ENCODE measurements at places on chromosomes 5 and 9.

DNA sequence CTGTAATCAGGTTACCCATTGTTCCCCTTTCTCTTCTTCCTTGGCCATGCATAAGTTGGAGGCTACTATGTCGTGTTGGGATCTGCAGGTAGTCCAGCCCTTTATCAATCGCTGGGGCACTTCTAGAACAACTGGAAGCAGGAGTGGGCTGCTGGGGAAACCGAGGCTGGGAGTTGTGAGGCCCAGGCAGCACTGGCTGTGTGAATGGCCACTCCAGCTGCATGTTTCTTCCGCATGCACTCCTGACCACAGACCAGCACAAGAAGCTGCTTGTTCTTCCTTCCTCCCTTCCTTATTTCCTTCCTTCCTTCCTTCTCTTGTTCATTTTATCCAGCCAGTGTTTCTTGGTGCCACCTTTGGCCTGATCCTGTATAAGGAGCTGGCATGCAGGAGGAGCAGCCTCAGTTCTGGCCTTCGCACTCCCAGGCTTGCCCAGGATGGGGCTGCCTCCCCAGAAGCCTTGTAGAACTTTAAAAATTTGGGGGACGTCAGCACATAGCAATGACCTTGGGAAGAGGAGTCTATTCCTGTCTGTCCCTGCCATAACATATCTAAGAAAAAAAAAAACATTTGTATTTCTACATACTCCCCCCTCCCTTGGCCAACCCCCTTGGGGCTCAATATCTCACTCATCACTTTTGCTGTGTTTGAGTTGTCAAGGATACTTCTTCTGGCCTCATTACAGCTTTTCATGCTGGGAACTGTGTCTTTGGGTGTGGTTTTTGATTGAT lies 20.8 kb upstream of the CXCL14 start:
- DNase-seq = no peak

DNA sequence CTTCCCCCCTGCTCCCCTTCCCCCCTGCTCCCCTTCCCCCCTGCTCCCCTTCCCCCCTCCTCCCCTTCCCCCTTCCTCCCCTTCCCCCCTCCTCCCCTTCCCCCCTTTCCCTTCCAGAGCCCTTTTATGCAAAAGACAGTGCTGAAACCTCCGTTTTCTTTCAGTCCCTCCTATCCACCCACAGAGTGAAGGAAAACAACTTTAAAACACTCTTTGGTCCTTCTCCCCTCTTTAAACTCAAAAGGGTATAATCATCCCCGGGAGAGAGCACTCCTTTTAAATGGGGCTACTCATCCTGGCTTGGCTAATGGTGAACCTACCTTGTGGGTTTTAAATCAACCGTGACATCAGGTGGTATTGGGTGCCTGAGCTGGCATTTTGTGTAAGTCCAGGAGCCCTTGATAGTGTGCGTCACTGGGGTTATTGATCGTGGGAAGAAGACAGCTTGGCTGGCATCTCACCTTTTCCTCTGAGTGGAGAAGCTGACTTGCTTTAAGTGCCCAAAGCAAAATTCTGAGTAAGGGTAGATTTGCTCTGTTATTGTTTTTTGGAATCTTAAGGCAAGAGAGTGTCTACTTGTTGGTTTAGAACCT lies 2.7 kb downstream of the LARP1 start:
- DNase-seq = no peak

DNA sequence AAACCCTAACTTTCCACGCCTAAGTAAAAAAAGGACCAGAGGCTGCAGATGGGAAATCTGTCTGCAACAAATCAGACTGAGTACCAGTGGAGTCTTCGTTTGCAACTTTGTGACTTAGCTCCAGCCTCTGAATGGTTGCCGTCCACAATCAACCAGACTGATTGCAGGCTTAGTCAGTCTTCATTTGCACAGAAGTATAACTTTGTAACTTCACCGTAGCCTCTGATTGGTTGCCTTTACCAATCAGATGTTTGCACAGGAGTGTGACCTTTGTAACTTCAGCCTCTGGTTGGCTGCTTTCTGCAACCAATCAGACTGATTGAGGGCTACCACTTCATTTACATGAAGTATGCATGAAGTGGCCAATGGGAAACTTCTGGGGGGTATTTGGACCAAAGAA lies 53.7 kb downstream of the TGFBR1 start:
- no peak for DNase-seq

DNA sequence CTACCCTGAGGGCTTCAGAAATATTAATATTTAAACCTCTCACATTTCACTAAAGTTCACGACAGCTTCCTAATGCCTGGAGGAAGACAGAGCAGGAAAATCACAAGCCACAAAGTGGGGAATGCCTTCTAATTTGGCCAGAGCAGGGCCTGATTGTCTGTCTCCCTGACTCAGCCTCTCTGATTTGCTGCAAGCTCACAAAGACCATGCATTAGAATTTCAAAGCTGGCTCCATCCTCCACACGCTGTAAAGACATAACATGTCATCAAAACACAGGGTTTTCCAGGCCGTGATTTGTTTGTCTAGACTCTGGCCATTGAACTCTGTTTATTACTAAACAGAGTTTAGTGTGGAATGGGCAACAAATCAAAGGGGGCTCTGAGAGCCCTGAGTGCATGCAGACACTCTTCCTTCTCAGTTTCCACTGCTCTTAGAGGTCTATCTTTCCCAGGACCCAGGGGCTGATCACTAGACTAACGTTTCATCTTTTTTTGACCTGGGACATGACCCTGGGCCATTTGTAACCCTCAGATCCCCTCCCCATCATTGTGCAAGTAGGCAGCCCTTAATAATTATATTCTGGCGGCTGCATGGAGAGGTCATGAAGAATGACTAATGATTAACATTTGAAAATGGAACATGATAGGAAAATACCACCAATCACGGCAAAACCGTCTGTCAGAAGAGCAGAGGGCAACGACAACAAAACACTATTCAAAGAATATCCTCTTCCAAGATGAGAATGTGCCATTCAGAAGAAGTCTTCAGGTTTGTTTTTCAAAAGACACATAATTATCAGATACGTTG lies 140.2 kb downstream of the ENC1 start:
- DNase-seq = no peak

GRCh38 chr9:35277171-35277520 lies 115.3 kb downstream of the UNC13B start:
- no peak for DNase-seq

GRCh38 chr9:99744132-99744531 lies 77.6 kb upstream of the NR4A3 start:
- DNase-seq = no peak

- DNase-seq = no peak
Observed at GRCh38 chr9:83570359-83570758, 32.2 kb upstream of the FRMD3 start.

- peak; percentile 33 for DNase-seq
Observed at GRCh38 chr5:154273028-154273617, 82.6 kb downstream of the GALNT10 start.

DNA sequence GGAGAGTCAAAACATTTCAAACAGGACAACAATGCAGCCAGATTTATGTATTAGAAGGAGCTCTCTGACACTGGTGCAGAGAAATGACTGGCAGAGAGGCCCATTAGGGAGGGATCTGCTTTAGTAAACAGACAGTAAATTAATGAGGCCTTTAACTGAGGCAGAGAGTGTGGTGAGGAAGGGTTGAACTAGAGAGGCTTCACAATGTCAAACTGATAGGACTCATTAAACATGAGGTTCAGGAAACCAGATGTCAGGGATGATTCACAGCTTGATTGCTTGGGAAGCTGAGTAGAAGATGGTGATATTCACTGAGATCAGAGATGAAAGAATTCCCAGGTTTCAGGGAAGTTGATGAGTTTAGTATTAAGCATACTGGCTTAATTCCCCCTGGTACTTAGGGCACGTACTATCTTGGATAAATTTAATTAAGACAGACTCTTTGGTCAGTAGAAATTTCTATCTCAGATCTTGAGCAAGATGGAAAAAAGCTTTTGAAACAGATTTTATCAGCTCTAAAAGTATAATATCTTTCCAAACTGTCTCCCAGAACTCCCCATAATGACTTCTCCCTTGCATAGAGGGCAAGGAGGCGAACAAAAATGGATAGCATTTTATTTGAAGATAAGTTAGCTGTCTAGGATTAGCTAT lies 8.6 kb upstream of the MUSK start:
- no peak for DNase-seq

DNA sequence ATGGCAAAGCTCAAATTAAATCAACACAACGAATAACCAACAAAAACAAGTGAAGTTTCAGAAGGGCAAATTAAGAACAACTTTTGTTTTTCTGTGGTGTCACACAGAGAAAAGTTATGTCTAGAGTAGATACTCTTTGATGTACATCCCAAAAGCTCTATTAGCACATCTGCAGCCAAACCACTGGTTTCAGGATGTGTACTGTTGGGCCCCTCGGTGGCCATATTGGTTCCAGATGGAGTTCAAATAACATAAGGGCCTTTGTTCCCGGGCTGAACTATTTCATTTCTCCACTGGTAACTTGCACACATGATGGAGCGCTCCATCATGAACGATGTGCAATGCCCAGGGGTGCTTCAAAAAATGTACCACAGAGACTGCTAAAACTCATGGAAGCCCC lies 126.1 kb downstream of the SEMA5A start:
- DNase-seq = no peak

- no peak for DNase-seq
Observed at GRCh38 chr5:21581508-21581907, 1271.6 kb downstream of the CDH12 start.

DNA sequence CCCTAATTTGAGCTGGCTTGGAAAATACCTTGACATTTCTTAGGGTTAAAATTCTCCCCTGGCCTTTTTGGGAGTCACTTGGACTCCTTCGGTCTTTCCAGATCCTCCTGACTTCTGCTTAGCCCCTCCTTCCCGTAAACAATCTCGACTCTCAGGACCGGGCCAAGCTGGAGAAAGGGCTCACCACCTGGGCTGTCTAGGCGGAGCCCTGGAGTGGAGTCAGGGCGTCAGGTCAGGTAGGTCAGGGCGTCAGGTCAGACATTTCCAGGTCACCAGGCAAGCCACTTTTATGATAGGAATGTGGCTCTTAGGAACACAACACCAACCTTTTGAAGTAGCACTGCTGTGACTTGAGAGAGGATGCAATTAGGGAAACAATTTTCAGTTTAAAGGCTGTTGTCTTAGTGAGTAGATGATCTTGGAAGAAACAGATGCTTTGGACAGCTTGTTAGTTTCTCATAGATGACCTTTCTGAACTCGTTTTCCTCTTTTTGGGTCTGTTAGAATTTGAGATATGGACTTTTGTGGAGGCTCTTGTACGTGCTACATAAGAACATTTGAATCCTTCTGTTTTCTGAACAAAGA lies 12.8 kb downstream of the OSTF1 start:
- no peak for DNase-seq

- no peak for DNase-seq
Observed at GRCh38 chr9:128282500-128282899, 6.4 kb downstream of the SWI5 start.

DNA sequence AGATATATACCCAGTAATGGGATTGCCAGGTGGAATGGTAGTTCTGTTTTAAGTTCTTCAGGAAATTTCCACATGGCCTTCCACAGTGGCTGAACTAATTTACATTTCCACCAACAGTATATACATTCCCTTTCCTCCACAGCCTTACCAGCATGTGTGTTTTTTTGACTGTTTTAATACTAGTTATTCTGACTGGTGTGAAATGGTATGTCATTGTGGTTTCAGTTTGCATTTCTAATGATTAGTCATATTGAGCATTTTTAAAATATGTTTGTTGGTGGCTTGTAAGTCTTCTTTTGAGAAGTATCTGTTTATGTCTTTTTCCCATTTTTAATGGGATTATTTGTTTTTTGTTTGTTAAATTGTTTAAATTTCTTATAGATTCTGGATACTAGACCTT lies 208.9 kb downstream of the CFAP90 start:
- DNase-seq = no peak

- no peak for DNase-seq
Observed at GRCh38 chr9:20508242-20508641, 114.1 kb downstream of the MLLT3 start.

- no peak for DNase-seq
Observed at GRCh38 chr5:74148321-74148720, 492.2 kb downstream of the ENC1 start.

GRCh38 chr9:22158927-22159346 lies 149.8 kb upstream of the CDKN2B start:
- DNase-seq = peak; percentile 61

DNA sequence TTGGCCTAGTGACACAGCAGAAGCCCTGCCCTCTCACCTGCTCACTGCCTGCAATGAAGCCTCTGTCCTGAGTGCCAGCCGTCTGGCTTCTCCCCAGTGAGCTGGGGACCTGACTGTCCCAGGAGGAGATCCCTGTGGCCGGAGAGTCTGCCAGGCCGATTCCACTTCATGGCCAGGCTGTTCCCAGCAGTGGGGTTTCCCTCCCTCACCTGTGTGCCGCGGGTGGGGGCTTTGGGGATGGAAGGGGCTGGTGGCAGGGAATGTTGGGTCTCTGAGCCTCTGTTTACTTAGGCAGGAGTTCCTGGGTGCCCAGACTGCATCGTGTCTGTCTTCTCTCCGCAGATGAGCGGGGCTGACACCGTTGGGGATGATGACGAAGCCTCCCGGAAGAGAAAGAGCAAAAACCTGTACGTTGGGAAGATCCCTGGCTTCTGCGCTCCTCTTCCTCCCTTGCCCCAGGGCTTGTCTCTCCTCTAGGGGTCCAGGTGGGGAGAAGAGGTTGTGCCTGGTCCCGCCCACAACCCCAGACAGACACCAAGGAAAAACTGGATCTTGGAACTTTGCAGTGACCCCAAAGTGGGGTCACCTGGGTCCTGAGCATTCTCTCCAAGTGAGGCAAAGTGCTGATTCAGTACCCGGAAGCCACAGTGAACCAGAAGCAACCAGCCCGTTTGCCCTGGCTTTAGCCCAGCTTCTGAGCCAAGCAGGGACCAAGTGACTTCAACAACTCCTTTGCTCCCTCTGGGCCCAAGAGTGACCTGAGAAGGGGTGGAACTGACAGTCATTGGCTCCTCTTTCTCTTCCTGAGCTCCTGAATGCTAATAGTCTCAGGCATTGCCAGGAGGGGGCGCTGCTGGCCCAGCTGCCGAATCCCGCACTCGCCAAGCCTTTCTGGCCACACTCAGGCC lies 127.7 kb downstream of the RGS3 start:
- peak; percentile 70 for DNase-seq

- no peak for DNase-seq
Observed at GRCh38 chr9:99046068-99046467, 58.8 kb upstream of the TGFBR1 start.

- DNase-seq = no peak
Observed at GRCh38 chr9:9750719-9751118, 862.1 kb downstream of the PTPRD start.

DNA sequence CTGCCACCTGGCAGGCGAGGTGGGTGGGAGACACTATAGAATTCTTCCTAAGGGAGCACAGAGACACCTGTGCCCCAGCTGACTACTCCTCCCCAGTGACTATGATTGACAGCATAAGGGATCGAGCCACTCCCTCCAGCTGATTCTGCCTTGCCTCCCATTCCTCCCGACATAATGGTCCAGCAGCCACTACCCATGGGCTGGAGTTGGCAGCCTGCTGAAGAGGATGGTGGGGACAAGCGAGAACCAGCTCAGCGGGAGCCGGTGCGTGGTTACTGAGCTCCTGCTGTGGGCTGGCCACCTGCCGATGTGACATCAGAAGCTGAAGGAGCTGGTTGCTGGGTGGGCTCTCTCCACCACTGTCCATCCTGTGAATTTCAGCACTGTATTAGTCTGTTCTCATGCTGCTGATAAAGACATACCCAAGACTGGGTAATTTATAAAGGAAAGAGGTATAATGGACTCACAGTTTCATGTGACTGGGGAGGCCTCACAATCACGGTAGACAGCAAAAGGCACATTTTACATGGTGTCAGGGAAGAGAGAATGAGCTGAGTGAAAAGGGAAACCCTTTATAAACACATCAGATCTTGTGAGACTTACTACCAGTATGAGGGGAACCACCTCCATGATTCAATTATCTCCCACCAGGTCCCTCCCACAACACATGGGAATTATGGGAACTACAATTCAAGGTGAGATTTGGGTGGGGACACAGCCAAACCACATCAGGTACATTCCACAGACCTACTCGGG lies 12.1 kb upstream of the NCS1 start:
- DNase-seq = no peak
